ENCODE measurements at places on chromosomes 16 and 17.

DNA sequence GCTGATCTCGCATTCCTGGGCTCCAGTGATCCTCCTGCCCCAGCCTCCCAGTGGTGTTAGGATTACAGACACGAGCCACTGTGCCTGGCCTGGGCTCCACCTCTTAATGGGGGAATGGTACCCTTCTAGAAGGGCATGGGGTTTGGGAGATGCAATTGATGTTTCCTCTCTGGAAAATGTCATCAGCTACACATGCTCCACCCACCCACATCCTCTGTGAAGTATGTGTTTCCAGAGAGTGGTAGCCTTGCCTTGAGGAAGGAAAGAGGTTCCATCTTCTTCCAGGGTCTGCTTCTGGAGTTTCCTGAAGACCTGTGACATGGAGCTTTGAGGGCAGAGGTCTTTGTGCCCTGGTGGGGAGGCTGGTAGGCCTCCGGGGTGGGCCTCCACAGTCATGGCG is 45.2 kb upstream of the GSE1 start:
- no peak for DNase-seq

DNA sequence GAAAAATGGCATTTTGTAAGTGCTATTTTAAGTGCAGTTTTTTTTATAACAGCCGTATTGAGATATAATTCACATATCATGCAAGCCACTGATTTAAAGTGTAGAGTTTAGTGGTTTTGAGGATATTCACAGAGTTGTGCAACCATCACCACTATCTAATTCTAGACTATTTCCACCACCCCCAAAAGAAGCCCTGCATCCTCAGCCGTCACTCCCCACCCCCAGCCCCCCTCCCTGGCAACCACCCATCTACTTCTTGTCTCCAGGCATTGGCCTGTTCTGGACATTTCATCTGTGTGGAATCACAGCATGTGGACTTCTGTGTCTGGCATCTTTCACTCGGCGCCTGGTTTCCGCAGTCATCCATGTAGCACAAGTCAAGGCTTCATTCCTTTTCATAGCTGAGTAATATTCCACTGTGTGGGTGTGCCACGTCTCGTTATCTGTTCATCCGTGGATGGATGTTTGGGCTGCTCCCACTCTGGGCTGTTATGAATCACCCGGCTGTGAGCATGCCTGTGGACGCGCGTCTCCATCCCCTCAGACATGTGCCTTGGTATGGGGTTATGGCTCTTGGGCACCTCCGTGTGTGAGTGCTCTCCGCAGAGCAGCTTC is 138.4 kb upstream of the CIBAR2 start:
- no peak for DNase-seq

DNA sequence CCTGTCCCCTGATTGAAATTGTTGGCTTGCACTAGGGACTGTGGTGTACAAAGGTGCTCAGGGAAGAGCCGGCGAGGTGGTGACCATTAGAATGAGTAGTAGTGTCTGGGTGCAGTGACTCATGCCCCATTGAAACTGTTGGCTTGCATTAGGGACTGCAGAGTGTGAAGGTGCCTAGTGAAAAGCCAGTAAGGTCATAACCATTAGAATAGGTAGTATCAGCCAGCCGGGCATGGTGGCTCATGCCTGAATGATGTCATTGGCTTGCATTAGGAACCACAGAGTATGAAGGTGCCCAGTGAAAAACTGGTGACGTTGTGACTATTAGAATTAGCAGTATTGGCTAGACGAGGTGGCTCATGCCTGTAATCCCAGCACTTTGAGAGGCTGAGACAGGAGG is 78.9 kb downstream of the ABCC6 start:
- no peak for DNase-seq

- DNase-seq = no peak
These were observed 8.3 kb upstream of the SPNS3 start for GRCh38 chr17:4425398-4425797.

DNA sequence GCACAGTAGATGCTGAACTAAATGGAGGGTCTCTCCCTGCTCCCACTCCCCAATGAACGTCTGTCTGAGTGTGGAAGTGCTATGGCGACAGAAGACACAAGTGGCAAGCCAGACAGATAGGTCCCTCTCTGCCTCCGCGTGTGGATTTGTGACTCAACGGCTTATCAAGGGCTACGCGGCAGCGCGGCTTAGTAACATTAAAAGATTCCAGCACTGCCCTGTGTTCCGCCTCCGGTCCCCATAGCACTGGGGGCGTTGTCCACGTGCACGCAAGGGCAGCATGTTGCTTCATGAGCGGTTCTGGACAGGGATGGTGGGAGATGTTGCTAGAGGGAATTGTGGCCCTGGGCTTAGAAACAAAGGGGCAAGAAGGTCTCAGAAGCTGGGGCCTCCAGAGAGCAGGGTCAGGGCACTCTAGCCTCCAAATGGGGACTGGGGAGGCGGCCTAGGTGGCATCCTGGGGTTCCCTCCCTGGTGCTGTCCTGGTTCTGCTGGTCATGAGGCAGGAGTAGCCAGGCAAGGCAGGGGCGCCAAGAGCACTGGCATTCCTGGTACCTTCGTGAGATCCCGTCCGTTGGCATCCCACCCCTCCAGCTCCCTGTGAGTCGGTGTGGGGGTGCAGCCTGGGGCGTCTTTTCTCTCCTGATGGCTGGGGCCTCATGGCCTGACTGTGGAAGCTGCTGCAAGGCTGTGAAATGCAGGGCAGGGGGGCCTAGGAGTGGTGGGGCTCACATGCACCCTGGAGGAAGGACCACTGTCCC is 9.1 kb downstream of the CRHR1 start:
- no peak for DNase-seq

DNA sequence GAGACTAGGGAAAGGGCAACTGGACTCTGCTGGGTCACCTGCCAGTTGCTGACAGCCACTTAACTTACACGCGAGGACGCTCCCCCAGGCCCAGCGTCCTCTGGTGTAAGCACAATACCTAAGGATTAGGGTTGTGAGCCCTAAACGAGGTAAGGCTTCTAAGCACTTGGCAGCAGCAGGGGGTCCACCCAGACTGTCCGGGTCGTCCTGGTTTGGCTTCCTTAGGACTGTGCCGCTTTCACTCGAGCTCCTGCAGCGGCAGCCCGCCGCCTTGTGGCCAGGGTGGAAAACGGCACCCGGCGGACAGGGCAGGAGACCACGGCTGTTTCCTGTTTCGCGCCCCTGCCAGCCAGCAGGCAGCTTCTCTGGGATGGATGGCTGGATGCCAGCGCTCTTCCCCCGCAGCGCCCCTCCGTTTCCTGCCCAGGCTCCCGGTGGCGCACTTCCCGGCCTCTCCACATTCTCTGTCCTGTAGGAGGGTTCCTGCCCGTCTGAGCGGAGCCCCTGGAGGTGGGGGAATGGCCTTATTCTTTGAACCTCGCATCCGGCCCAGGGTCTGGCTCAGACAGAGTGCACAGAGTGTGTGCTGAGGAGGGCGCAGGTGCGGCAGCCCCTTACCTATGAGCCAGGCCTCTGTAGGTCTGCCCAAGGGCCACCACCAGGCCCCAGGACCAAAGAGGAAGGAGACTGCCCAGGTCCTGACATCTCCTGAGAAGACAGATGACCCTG is 47.0 kb upstream of the AMZ2 start:
- peak; percentile 50 for DNase-seq

Data from KG1 (cell line).